ENCODE measurements at places on chromosomes 7 and 10.

- DNase-seq = no peak
Measured at GRCh38 chr7:13742811-13743210, 246.7 kb downstream of the ETV1 start.

- DNase-seq = no peak
Measured at GRCh38 chr7:7820409-7820808, 102.0 kb upstream of the RPA3 start.

GRCh38 chr7:151309311-151309710, 32.3 kb upstream of the NUB1 start:
- no peak for DNase-seq

- no peak for DNase-seq
Measured at GRCh38 chr7:108291791-108292440, 161.8 kb upstream of the LAMB4 start.

DNA sequence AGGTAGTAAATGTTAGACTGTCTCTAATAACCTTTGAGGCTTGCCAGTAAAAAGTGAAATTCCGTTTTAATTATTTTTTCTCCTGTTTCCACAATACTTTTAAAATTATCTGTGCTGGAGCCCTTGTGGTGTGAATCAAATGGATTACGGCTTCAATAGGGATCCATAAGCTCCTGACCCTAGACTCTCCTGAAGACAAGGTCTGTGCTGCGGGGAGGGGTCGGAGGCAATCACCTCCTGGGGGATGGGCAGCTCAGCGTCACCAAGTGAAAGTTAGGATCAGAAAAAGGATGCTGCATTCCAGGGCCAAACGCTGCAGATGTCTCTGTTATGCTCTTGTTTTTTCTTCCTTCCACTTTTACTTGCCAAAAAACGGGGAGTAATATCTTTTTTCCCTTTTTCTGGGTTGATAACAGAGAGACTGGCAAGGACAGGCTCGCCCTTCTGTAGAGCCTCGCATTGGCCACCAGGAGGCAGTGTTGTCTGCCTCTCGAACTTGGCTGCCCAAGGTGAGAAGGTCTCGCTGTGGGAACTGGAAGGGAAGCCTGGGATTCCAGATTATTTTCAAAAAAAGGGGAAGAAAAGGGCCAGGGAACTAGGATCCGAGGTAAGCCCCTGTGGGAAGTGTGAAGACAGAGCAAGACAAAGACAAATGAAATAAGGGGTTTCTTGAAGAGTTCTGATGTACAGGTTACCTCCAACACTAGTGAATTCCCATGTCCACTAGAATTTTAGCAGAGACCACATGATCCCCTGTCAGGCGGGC, 621.9 kb downstream of the ACTR3B start:
- DNase-seq = no peak

- no peak for DNase-seq
Measured at GRCh38 chr7:135316648-135317313, 83.1 kb downstream of the STRA8 start.

DNA sequence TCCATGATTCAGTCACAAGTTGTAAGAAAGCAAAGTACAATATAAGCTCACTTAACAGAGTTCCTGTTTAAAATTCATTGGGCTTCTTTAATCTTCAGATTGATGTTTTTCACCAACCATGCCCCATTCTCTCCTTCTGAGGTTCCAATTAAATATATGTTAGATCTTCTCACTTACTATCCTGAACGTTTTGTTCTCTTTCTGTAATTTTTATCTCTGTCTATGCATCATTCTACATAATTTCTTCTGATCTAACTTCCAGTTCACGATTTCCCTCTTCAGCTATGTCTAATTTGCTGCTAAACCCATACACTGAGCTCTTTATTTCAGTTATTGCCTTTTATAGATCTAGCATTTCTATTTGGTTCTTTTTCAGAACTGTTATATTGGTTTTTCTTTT, 28.0 kb upstream of the SPOCK2 start:
- DNase-seq = no peak
